Glomerular endothelial cell (primary cell): ENCODE measurements at places on chromosomes 3 and 15. TPM values are rescaled to one million over a fixed set of nuclear protein-coding genes. Genes with fewer than 3 reads are reported as not detected.

- no peak for DNase-seq
Measured at GRCh38 chr3:177201700-177202397, 4.6 kb upstream of the TBL1XR1 start.

GRCh38 chr15:66702035-66702786 is at the start of gene SMAD6:
TSS of gene SMAD6 (plus strand) at chr15:66702236. CDS start at chr15:66703259, 1,023 bp downstream.
- DNase-seq, result peak; percentile 72

- DNase-seq, result no peak
Measured at GRCh38 chr15:99437315-99438223, 128.2 kb upstream of the MEF2A start.

GRCh38 chr3:120454076-120454689 is 3.4 kb upstream of the FSTL1 start:
- DNase-seq, result no peak

DNA sequence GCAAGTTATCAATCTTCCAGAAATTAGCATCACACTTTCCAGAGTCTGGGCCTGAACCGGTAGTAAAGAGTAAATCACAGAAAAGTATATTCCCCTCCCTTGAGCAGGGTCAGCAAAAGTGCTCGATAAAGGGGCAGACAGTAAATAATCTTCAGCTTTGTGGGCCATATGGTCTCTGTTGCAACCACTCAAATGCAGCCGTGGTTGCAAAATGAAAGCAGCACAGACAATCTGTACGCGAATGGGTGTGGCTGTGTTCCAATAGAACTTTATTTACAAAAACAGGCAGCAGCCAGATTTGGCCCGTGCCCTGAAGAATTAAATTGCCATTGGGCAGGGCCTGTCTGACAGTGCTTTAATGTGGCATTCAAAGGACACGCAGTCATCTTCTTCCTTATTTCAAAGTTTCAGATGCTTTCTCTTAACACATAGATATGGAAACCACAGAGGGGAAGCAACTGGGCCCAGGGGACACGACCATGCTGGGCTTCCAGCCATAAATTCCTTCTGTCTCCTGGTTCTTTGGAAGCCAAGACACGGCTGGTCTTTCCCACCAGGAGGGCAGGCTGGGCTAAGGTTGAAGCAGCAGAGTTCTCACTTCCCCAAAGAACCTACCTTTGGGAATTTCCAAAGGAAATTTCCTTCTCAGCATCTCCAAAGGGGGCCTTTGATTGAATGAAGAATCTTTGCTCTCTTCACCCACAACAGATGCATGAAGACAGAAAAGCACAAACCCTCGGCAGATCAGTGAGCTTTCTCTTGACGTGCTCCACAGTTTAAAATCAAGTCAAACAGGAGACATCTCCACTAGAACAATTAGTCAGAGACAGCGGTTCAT is 489.8 kb upstream of the PROK2 start:
- DNase-seq, result no peak

DNA sequence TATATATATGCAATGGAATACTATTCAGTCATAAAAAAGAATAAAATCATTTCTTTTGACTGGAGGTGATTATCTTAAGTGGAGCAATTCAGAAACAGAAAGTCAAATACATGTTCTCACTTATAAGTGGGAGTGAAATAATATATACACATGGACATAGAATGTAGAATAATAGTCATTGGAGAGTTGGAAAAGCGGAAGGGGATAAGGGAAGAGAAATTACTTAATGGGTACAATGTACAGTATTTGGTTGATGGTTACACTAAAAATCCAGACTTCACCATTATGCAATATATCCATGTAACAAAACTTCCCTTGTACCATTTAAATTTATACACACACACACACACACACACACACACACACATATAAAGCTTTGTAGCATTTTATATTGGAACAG is 84.3 kb downstream of the RAP2B start:
- no peak for DNase-seq

GRCh38 chr15:40441565-40442531 is 1.1 kb downstream of the BAHD1 start:
- no peak for DNase-seq

DNA sequence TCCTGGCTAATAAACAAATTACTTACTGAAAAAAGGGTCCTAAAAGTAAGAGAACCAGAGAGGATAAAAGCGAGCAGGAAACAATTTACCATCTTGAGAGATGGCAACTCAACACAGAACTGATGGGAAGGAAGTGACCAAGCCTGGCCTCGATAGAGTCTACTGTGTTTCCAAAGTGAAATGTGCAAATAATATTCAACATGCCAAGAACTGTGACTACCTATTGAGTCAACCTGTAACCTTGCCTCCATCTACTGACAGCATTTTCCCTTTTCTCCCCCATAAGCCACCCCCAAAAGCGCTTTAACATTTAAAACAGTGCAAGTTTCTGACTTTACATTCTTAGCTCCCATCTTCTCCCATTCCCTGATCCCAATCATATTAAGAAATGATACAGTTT is 75.4 kb upstream of the PSMD6 start:
- DNase-seq, result no peak

DNA sequence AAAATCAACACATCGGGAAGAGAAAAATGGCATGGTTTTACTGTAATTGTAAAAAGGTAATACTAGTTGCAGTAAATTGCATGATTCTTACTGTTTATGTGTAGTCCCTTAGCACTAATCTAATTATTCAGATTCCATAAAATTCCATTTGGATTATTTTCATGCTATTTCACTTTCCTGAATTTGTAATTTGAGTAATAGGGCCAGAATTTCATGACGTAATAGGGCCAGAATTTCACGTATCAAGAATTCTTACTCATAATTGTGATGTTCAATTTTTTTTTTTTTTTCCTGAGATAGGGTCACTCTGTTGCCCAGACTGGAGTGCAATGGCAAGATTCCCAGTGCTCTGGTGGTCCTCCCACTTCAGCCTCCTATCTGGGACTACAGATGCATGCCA is 2.9 kb upstream of the U2SURP start:
- no peak for DNase-seq

The GOLGA8J gene
- not detected in 2 replicates for total RNA-seq

The GPR149 gene
- total RNA-seq, result not detected in 2 replicates

The SLC35G2 gene
- 9.5 and 15.6 TPM in 2 replicates for total RNA-seq

The EAF2 gene
- 1.4 and 3.1 TPM in 2 replicates for total RNA-seq

The GRK7 gene
- total RNA-seq, result not detected in 2 replicates

The HTR3E gene
- not detected in 2 replicates for total RNA-seq
